GM06990 (cell line): ENCODE measurements at places on chromosomes 1 and 21.

- DNase-seq: no peak
Observed at GRCh38 chr1:155329980-155330598, 9.4 kb downstream of the RUSC1 start.

DNA sequence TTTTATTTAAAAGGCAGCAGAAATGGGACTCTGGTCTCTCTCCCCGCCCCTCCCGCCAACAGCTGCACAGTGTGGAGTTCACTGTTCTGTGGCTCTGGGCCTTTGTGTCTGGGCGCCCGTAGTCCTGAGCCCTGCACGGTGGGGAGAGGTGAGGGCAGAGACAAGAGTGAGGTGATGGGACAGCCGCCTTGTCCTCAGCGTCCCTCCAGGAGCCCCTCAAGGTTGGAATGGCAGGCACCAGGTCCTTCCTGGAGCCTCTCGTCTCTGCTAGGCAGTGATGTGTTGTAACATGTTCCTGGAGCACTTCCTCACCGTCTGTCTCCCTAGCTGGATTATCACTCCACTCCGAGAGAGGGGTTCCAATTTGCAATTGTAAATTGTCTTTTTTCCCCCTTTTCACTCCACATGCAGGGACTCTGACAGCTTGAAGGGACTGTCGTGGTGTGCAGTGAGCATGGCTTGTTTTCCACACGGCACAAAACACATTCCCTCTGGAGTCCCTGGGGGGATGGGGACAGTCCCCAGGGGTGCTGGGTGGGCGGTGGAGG, 44.6 kb upstream of the C1orf174 start:
- DNase-seq: no peak

- no peak for DNase-seq
Observed at GRCh38 chr1:2323451-2323974, 67.8 kb downstream of the MORN1 start.

- DNase-seq: no peak
Observed at GRCh38 chr1:41887365-41887764, 31.4 kb downstream of the HIVEP3 start.

DNA sequence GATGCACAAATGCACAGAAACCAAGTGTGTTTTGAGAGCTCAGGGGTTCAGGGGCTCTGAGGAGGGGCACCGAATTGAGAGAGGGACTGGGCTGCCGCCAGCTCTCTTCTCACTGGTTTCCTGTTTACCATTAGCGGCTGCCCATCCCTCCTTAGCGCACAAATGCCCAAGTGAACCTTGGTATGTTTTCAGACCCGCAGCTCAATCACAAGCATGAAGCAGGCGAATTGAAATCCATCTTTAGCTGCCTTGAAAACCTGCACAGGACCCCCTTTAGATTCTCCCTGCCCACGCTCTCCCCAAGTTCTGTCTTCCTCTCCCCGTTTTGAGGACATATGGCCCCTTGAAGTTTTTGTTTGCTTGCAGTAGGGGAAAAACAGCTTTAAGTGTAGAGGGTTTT, 61.1 kb upstream of the ACOT11 start:
- DNase-seq: no peak

DNA sequence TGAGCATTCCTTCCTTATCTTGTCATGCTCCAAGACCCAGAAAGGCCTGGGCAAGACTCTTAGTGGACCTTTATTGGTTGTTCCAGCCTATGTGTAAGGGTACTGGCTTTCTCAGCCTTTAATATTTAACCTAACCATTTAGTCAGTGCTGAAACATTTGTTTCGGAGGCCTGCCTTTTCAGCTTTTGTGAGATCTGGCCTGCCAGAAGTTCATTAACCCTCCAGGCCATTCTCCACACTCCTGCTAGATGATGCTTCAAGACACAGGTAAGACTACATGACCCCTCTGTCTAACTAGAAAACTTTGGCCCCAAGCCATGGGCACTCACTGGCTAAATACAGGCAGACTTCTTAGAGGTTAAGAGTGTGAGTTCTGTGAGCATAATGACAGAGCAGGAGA, 138.4 kb upstream of the ZP4 start:
- no peak for DNase-seq

GRCh38 chr1:194684636-194685035, 1498.2 kb upstream of the B3GALT2 start:
- DNase-seq: no peak

DNA sequence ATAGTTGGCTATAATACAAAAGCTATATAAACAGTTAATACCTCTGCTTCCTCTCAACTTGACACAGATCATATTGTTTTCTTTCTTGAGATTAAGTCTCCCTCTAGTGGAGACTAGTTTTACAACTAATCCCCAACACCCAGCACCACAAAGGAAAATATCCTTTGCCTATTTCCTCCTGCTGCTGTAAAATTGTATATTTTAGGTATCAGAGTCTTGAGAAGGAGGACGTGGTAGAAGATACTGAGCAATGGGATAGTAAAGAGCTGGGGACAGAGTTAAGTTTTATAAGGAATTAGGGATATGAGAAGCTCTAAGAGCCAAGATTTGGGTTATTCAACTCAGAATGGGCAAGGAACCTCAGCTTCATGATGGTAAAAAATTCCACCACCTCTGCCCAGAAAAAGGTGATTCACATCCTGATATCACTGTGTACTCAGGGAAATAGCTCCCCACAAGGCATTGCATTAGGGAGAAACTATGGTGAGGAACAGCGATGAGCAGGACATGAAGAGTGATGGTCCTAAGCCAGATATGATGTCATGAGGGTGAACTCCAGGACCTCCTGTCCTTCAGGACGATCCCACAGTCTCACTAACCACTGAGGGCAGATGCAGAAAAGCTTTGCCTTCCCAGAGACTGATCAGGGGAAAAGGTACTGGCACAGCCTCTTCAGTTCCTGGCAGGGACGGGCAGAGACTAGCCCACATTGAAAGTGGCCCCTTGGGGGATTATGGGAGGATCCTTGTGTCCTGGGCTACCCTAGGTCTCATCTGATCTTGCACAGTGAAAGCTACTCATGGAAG, 14.7 kb upstream of the CFAP126 start:
- DNase-seq: no peak

- DNase-seq: no peak
Observed at GRCh38 chr21:31318971-31319370, 25.1 kb downstream of the TIAM1 start.

DNA sequence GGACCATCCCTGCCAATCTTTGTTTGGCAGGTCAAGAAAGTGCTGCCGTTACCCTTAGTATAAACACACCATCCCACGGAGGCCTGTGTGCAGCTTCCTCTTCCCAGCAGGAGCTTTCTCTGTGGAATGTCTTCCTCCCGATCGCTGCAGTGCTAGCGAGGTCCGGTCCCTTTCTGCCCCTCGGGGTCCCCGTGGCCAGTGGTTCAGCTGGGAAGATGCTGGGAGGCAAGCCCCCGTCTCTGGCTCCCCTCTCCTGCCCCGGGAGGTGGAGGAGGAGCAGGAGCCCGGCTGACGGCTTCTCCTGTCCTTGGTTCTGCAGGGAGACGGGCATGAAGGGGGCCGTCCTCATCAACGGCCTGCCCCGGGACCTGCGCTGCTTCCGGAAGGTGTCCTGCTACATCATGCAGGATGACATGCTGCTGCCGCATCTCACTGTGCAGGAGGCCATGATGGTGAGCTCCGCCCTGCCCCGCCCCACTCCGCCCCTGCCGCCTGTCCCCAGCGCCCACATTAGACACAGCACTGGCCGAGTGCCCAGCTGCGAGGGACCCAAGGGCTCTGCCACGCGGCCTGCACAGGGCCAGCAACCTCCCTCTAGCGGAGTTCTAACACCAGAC, 42.1 kb downstream of the TFF3 start:
- DNase-seq: no peak

DNA sequence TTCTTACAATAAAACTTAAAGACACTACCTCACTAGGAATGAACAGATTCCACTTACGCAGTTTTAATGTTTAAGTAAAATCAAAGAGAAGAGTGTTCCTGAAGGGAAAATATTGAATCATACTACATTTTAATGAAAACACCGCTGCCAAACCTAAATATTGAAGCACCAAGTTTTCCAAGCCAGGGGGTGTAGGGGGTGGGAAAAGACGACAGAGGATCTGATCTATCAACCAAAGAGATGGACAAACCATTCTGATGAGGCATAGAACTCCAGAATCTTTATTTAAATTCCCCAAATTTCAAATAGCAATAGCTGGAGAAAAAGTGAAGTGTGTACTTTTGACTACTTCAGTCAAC, 1.2 kb downstream of the ELK4 start:
- DNase-seq: no peak

DNA sequence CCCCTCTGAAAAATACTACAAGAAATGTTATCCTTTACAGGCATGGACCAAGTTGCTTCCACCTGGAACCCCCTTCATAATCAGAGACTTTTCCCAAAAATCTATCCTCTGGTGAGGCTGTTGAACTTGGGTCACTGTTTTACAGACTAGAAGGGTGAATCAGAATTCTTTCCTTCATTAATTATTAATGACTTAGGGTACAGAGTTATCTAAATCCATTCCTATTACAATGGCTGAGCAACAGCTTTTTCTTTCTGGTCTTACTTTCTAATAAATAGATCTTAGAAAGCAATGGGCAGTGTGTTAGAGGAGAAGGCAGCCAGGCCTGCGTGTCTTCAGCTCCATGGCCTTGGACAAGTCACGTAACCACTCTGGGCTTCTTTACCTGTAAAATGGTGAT, 284.2 kb downstream of the ZNF648 start:
- DNase-seq: no peak

GRCh38 chr1:35215346-35215745, 22.4 kb upstream of the SFPQ start:
- no peak for DNase-seq

DNA sequence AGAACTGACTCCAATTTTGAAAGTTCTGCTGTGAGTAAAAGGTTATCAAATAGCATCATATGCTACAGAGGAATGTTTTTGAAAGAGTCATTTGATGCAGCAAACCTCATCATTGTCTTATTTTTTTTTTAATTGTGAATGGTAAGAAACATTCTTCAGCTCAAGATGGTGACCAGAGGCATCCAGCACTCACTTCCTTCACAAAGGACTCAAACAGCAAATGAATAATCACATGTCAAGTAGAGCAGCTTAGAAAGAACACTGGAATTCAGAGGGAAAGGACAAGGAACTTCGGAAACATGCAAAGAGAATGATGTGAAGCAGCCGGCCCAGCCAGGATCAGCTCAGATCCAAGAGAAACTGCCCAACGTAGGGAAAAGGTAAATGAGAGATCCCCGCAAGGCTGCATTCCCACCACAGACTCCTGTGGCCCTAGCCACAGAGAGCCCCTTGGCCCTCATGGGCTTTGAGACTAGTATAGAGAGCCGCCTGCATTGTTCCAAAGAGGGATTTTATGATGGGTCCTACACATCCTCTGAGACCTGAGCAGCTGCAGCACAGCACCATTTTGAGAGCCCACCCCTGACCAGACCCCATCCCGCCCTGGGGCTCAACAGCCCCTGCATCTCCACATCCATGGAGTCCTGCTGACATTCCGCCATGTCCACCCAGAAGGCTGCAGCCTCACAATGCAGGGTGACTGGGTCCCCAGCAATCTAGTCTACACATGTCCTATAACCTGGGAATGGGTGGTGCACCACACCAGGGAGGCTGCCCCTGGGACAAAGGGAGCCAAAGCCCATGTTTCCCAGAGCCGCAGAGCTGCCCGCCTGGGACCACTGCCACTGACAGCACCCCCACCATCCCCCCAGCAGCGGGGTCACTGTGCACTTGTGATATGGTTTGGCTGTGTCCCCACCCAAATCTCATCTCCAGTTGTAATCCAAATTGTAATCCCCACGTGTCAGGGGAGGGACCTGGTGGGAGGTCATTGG, 21.2 kb upstream of the UTS2 start:
- DNase-seq: no peak

DNA sequence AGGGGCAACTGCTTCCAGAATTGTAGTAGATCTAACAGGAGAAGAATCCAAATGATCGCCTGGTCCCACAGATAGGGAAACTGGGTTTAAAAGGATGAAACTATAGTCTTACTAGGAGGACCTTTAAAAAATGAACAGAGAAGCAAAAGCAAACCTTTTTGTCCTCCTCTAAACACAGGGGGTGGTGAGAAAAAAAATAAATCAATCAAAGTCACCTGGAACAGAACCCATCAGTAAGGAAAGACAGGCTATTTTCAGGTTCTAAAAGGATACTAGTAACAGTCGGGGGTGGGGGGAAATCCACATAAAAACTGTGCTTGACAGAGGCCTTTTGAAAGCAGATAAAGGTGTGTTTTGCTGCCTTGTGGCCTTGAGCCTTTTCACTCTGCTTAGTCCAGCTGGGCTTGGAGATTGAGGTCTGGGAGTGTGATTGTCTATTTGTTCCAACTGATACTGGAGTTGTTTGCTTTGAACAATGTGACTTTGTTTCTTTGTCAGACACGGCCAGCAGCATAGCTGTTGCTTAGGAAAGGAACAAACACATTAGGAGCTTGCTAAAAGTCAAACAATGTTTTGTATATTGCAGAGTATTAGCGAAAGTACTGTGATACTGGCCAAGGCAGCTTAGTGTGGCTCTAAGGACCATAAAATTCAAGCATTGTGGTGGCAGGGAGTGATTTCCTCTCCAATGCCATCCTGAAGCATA, 141.1 kb upstream of the IRF2BP2 start:
- DNase-seq: no peak

DNA sequence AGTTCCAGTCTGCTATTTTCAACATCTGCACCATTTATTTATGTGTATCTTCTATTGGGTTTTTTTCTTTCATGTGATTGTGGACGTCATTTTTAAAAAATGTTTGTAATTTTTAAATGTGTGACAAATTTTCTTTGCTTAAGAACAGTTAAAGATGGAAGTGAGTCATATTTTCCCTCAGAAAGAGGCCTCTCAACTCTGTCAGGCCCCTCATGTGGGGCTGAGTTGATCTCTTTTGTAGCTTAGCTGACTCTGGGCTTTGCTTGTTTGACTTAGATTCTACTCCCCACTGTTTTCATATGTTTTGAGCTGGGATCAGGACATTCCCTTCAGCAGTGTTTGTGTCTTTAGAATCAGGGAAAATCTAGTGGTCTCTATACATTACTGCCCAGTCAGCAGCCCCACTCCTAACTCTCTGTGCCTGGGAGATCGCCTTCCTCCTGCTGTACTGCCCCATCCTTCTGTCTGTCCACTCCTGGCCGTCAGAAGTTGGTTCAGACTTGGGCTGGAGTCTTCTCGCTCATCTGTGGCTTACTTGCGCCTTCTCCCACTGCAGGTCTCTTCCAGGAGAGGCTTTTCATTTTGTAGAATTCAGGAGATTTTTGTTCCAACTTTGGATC, 137.4 kb downstream of the DYRK1A start:
- no peak for DNase-seq

- DNase-seq: no peak
Observed at GRCh38 chr1:11868331-11868980, 9.7 kb upstream of the NPPB start.

DNA sequence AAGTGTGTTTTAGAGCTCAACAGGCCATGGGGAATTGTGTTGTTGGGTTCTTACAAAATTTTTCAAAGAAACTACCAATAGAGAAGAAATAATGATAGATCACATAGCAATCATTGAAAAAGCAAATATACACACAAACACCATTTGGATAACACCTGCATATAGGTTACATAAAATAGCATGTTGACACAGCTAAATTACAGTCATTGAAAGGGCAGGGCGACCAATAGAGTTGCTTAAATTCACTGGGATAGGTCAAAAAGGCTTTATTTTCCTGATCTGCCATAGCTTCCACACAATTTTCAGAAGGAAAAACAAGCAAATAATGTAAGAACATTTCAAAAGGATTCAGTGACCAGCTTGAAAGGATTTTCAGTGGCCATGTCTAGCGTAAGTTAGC, 57.9 kb upstream of the FGGY start:
- no peak for DNase-seq

GRCh38 chr1:183847641-183848040, 42.7 kb downstream of the RGL1 start:
- DNase-seq: no peak
